ENCODE measurements at places on chromosomes 12 and 14.

GRCh38 chr14:102878174-102878969 is 44.1 kb upstream of the AMN start:
- DNase-seq = no peak

DNA sequence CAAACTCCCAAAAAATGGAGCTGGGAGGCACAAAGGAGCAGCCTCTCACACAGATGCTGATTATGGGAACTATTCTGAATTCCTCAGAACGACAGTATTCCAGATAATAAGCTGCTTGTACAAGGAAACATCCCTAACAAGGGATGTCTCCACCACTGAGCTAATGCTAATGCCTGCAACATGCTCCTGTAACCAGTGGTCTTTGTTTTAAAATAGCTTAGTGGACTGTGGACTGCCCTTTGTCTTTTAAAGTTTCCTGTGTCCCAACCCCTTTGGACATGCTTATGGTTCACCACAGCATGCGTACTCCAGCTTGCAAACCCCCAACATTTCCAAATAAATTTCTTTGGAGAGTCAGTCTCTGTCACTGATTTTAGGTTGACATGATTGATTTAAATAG is 16.4 kb upstream of the PITPNM2 start:
- no peak for DNase-seq

- DNase-seq = no peak
Measured at GRCh38 chr12:31228811-31229792, 96.8 kb downstream of the SINHCAF start.

DNA sequence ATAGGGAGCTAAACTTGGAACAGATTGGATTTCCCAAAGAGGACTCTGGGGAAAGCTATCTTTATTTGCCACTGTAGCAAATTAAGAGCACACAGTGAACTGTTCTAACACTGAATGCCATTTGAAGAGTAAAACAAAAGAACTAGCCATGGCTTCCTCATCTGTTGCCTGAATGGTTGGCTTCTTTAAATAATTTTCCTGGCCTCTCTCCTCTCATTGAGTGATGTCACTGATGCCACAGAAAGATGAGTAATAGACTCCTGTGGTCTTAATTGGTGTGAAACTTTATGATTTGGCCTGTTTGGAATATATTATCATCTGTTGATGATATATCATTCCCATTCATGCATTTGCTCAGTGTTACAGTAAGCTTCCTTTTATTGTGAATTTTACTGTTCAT is 42.5 kb downstream of the WDR20 start:
- DNase-seq = peak; percentile 60

DNA sequence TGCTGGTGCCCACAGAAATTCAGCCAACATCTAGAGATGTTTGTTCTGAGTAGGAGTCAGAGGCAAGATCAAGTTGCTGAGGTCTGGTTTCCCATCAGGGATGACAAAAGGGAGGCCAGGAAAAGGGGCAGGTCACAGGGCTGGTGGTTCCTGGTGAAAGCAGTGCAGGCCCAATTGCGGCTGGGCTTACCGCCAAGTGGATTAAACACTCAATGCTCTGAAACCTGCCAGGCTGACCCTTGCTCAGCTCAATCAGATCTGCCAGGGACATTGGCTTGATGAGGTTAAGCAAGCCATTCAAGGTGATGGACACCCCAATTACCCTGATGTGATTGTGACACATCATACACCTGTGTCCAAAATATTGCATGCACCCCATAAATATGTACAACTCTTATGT is 5.5 kb upstream of the OAS1 start:
- DNase-seq = no peak

DNA sequence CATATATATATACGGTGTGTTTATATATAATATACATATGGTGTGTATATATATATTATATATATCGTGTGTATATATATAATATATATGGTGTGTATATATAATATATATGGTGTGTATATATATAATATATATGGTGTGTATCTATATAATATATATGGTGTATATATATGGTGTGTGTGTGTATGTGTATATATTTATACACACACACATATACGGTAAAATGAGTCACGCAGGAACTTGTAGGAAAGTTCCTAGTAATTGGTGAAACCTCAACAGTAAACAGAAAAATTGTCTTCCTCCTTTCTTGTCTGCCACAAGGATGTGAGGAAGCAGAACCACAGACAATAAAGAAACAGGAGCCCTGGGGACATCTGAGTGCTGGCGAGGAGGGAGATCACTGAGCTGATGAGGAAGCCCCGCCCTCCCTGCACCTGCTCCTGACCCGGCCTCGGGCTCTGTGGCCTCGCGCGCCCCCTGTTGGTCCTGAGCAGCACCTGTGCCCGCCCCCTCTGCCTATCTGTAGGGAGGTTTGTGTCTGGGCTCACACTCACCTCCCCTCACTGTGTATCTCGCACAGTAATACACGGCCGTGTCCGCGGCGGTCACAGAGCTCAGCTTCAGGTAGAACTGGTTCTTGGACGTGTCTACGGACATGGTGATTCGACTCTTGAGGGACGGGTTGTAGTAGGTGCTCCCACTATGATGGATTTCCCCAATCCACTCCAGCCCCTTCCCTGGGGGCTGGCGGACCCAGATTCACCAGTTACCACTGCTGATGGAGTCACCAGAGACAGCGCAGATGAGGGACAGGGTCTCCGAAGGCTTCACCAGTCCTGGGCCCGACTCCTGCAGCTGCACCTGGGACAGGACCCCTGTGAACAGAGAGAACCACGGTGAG is 1079.4 kb downstream of the TMEM121 start:
- no peak for DNase-seq

GRCh38 chr14:70186900-70187451 is 1.8 kb downstream of the SLC8A3 start:
- peak; percentile 6 for DNase-seq

- DNase-seq = no peak
Measured at GRCh38 chr14:96108061-96108795, 69.1 kb downstream of the C14orf132 start.

DNA sequence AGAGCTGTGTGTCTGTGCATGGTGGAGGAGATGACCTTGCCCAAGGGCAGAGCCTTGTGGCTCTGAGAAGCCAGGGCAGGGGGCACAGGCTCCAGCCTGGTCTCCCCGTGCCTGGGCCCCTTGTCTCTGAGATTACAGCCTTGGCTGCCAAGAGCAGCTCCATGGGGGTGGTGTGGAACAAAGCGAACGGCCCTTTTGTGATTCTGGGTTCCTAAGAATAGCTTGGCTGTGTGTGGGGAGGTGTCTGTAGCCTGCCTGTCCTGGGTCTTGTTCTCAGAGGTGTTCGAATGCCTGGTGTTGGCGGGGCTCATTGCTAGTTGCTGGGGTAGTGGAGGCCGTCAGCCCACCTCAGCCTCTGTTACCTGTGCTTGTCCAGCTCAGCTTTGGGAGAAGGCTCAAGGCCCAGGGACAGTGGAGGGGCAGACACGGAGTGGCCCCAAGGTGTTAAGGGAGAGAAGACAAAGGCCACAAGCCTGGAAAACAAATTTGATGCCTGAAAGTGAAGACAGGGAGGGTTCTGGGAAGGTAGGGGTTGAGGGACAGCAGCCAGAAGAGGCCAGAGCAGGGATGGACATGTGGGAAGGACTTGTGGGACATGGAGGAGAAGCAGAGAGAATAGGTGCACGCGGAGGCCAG is 7.4 kb upstream of the MYH7 start:
- DNase-seq = no peak

- DNase-seq = peak; percentile 97
Measured at GRCh38 chr12:107317751-107318555, 224.6 kb upstream of the CRY1 start.

DNA sequence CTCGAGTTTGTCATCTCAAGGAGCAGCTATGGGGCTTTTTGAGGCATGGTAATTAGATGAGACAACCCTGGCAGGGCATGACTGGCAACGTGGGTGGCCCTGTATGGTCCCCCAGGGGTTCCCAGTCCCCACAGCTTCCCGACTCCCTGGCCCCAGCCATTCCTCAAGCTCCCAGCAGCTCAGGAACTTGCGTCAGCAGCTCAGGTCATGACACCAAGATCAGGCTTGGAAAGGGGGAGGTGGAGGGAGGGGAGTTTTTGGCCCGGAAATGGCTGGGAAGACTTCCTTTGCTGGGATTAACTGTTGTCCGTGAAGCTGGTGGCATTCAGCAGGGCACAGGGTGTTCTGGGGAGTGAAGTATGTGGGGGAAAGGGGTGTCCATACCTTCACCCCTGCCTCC is 10.4 kb upstream of the NRIP2 start:
- DNase-seq = peak; percentile 85

GRCh38 chr12:62760779-62761178 is 174.2 kb downstream of the PPM1H start:
- peak; percentile 57 for DNase-seq

DNA sequence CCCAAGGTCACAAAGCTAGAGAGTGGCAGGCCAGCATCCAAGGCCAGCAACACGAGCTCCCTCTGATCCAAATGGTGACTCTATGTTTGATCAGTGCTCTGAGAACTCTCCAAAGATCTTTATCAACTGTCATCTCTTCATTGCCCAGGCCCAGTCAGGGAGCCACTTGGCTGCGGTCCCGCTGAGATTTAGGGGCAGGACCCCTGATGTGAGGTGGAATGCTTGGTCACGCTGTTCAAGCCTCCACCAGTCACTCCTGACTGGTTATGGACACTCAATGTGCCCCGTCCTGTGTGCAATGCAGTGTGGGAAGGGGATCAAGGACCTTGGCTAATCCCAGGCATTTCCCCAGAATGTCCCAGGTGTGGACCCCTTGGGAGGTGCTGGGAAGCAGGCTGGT is 19.8 kb upstream of the TCL1B start:
- no peak for DNase-seq

DNA sequence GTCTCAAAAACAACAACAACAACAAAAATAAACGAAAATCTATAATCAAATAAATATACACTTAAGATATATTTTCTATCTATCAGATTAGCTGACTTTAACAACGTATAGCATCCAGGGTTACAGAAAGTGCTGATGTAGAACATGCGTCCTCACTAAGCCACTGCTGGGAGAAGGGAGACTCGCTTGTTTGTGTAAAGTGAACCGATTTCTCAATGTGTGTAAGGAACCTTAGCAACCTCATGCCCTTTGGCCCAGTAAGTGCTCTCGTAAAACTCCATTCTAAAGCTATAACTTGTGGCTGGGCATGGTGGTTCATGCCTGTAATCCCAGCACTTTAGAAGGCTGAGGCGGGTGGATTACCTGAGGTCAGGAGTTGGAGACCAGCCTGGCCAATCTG is 23.8 kb downstream of the NFKBIA start:
- peak; percentile 81 for DNase-seq

GRCh38 chr12:7694556-7695236 is 879 bp downstream of the GDF3 start:
- no peak for DNase-seq

GRCh38 chr14:101105045-101105444 is 201.5 kb upstream of the RTL1 start:
- no peak for DNase-seq

DNA sequence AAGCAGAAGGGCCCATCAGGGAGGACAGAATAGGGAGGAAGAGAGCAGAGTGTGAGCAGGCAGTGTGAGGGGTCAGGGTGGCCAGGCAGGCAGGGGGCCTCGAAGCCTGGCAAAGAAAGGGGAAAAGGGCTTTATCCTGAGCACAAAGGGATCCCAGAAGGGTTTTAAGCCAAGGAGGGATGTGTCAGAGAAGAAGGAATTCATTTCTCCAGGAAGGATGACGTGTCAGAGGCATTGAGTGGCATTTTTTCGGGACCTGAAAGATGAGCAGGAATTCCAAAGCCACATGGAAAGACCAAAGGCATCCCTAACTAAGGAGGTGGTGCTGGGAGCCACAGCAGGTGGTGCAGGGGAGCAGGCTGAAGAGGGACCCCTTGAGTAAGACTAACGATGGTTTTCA is 132.1 kb downstream of the DICER1 start:
- no peak for DNase-seq

- DNase-seq = peak; percentile 45
Measured at GRCh38 chr12:50723865-50724264, 40.0 kb upstream of the ATF1 start.

DNA sequence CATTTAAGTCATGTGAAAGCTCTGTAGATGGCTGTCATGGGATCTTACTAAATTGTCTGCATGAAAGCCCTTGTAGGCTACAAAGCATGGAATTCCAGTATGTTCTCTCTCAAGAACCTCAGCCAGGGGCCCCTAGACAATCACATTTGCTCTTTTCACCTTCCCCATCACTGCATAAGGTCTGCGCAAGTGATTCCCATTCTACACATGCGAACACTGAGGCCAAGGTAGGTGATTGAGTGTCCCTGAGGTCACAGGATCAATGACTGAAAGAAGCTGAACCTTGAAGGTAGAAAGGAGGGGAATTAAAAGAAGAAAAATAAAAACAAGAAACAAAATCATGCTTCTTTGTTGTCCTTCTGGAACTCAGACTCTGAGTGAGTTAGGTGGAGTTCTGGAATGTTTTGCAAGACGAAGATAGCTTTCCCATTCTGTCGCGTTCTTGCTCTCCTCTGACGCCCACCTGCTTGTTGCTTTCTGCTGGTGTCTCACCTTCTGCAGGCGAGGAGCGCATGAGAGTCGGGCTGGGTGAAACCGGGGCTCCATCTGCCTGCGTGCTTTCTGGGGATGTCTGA is 79.9 kb downstream of the SPRING1 start:
- DNase-seq = no peak

- DNase-seq = peak; percentile 98
Measured at GRCh38 chr14:68137704-68138619, 318.4 kb downstream of the RAD51B start.

DNA sequence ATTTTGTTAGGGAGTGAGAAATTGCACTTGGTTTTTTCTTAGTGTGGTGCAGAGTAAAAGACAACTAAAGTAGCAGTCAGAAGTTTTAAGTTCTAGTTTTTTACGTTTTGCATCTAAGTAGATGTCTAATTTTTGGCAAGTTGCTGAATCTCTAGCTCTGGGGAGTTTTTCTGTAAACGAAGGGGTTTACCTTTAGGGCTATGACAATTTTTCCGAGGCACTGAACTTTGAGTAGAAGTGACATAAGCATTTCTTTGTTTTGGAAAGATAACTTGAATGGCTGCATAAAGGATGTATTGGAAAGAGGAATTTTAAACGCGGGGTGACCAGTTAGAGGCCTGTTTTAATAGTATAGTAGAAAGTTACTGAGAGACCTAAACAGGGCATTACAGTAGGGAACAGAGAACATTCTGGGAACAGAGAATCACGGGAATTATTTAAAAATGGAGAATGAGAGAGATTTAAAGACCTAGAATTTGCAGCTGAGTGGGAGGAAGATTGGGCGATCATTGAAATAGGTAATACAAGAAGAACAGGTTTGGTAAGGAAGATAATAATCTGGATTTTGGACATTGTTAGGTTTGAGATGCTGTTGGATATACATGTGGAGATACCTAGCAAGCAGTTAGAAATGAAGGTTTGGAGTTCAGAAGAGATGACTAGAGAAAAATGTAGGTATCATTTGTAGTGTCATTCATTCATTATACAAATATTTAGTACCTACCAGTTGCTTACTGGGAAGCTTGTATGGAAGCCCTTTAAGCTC is 1.2 kb downstream of the ZNF410 start:
- no peak for DNase-seq

DNA sequence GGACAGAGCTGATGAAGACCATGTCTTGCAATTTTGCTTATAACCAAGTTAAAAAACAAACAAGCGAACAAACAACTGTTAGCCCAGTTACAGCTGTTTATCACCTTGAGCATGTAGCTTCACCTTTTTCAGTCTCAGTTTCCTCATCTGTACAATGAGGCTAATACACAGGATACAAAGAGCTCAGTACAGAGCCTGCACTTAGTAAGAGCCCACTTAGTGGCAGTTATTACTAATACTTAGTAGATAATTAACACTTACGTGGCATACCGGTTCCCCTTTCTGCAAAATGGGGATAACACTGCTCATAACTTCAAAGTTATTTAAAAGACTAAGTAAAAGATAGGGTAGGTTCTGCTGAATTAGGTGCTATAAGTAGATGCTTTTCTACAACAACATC is 228.0 kb downstream of the MON2 start:
- DNase-seq = no peak

- DNase-seq = peak; percentile 89
Measured at GRCh38 chr12:4562034-4562657, at the start of gene DYRK4. TSS of gene DYRK4 (plus strand) at chr12:4562208. CDS start at chr12:4562246, 38 bp downstream.

Measured in choroid plexus epithelial cell (primary cell).